ENCODE measurements at places on chromosomes 1 and 21.

DNA sequence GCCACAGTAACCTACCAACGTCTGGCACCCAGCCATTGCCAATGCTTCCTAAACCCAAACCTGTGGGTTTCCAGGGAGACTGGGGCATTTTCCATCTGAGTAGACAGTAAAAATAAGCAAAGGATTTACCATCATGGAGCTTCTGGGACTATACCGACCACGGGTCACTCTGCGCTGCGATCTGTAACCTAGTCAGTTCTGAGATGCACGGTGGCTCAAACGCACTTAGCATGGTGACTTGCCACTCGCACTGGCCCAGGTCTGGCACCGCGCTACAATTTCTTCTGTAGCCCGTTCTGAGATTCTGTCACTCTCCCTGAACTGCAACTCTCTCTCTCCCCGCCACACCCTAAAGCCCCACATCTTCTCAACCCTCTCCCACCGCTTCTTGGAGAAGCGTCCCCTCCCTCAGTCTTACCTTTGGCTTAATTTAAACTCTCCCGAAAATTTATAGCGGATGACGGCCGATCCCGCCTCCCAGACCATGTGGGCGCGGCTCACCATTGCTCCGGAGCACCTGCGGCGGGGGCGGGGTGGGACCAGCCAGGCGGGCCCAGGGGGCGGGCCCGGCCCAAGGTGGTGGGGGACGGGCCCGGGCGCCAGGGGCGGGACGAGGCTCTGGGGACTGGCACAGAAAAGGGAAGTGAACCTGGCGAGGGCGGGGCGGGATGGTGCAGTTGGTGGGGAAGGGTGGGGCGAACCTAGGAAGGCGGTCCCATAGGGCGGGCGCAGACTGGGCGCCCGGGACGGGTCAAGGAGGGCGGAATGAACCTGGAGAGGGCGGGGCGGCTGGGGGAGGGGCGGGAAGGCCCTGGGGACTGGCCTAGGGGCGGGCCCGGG is 493 bp upstream of the MAP3K21 start:
- peak; percentile 96 for DNase-seq

- no peak for DNase-seq
Measured at GRCh38 chr1:19410393-19410792, 74.9 kb downstream of the CAPZB start.

DNA sequence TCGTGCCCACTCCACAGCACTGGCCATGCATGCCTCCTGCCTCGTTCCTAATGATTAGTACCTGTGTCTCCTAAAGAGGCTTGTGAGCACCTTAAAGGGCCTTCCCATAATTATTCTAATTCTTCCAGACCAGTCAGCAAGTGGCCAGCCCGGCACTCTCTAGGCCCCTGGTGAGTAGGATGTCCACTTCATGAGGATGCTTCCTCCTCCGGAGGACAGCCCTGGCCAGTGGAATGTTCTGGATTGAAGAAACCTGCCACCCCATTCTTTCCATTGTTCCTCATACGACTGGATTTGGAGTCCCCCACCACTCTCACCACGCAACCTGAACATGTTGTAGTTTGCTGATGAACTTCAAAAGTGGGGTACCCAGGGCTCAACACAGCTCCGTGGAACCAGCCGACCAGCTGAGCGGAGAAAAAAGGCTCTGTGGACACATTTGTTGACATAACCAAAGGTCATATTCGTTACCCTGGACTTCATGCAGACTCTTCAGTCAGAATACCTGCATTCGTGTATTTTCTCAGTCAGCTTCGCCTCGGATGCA is 46.7 kb upstream of the LBR start:
- DNase-seq, result no peak

GRCh38 chr1:41662765-41663437 is 178.4 kb upstream of the EDN2 start:
- peak; percentile 26 for DNase-seq

DNA sequence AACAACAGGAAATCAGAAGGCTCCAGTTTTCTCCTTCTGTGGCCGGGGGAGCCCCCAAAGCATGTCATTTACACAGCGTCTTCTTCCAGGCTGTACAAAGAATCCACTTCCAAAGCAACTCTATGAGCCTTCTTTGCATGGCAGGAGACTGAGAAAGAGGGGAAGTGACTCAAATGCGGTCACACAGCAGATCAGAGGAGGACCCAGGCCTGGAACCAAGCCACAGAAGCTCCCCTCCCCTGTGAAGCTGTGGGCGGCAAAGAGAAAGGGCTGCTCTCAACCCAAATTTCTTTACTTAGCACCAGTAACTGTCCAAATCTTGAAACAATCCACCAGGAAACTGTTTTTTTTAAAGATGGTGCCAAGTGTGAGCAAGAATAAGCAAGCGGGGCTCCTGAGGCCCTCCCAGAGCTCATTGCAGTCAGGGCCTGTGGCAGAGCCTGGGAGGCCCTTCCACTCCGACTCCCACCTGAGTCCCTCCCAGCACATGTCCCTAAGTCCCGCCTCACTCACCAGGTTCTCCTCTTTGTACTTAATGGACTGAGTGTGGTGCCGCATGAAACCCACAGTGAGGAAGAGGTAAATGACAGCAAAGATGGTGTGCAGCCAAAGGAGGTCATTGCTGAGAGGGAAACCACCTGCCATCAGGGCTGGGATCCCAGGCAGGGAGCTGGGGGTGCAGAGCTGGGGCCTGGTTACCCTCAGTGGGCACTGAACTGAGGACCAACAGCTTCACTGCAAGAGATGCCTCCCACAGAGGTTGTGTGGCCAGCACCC is 15.9 kb downstream of the TMEM63A start:
- no peak for DNase-seq

DNA sequence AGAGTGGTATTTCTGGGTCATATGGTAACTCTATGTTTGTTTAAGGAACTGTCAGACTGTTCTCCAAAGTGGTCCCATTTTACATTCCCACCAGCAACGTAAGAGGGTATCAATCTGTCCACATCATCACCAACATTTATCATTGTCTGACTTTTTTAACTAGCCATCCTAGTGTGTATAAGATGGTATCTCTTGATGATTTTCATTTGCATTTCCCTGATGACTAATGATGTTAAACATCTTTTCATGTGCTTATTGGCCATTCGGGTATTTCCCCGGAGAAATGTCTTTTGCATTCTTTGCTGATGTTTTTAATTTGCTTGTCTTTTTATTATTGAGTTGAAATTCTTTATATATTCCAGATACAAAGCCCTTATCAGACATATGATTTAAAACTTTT is 370.1 kb upstream of the NR5A2 start:
- no peak for DNase-seq

GRCh38 chr1:30274976-30275621 is 448.3 kb downstream of the MATN1 start:
- DNase-seq, result no peak

- no peak for DNase-seq
Measured at GRCh38 chr1:248593226-248593625, 4.3 kb downstream of the OR2T10 start.

DNA sequence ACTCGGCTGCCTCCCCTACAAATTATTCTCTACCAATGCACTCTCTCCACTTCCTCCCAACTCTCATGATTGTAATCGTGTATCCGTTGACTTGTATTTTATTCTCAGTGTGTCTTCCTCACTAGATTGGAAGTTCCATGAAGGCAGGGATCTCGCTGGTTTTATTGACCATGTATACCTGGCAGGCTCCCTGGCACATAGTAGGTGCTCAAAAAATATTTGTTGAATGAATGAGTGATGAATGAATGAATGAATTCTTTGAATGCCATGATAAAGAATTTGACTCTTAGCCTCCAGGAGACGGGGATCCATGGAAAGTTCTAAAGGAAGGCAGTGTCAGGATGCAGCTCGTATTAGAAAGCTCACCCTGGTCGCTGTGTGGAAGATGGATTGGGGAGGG is 28.8 kb upstream of the WASF2 start:
- DNase-seq, result no peak

DNA sequence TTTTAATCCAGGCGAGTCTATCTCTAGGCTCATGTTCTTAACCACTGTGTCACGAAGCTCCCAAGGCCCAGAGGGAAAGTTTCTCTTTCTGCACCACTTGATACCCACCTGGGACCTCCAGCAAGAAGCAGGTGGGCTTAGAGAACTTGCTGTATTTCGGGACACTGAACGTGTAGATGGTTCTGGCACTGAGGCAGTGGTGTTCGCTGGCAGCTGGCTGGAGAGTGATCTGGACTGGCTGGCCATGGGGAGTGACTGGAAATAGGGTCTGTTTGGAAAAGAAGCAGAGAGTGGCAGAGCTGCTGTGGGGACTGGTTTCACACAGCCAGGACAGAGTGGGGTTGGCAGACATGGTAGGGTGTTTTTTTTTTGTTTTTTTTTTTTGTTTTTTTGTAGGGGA is 16.4 kb upstream of the IL22RA1 start:
- no peak for DNase-seq

DNA sequence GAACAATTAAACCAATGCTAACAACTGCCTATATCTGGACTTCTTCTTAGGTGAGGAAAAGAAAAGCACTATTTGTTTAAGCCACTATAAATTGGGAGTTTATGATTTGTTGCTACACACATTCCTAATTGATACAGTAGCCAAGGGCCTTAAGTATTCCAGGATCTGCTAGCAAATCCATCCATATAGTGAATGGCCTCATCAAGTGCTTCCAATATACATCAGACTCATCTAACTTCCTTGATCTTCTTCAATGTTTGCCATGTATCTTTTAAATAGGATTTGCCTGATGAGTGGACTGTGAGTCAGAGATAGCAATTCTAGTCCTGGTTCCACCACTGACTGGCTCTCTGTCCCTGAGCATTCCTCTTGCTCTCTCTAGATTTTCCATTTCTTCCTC is 430.2 kb downstream of the OMA1 start:
- DNase-seq, result no peak

GRCh38 chr1:171142416-171143385 is 42.4 kb upstream of the FMO2 start:
- DNase-seq, result peak; percentile 29

DNA sequence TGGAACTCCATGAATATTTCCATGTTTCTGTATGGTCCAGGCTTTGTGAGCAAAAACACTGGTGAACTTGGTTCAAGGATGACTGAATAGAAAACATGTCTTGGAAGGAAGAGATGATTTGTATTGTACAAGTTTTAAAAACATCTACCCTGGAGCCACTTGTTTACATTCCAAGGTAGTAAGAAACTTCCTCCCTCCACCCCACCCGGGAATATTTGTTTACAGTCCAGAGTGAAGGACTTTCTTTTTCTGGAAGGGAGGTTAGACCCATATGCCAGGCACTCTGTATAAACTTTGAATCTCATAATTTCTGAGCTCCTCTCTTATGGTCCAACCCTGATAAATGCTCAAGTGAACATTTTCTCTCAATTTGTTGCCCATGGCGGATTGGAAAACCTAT is 323.3 kb upstream of the LYPLAL1 start:
- no peak for DNase-seq

- DNase-seq, result no peak
Measured at GRCh38 chr21:29637553-29637952, 302.2 kb downstream of the GRIK1 start.

DNA sequence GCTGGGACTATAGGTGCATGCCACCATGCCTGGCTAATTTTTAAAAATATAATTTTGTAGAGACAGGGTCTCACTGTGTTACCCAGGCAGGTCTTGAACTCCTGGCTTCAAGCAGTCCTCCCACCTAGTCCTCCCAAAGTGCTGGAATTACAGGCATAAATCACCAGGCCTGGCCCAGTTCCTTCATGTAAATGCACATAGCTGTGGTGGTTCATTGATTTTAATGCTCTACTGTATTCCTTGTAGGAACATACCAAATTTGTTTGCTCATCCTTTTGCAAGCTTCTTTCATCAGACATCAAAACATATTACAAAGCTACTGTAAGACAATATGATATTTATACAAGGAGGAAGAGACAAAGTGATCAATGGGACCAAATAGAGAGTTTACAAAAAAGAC is 237.5 kb upstream of the ESRRG start:
- no peak for DNase-seq

DNA sequence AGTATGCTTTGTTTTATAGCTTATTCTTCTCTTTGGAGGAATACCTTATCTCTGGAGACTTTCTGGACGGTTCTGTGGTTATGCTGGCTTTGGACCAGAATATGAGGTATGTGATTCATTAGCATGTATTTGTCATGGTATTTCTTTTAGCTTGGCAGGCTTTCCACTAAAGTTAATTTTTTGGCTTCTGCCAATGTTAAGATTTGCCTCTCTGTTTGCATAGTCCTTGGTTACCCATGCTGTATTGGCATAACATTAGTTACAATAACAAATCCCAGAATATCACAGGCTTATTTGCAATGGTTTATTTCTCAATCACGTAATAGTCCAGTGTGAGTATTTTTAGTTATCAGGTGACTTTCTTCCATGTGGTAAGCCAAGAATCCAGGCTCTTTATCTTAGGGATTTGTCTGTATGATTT is 9.7 kb downstream of the ZMPSTE24 start:
- peak; percentile 60 for DNase-seq

GRCh38 chr1:3333903-3334302 is 120.6 kb upstream of the ARHGEF16 start:
- DNase-seq, result no peak
